ENCODE measurements at places on chromosomes 12 and 14. TPM values are rescaled to one million over a fixed set of nuclear protein-coding genes. Genes with fewer than 3 reads are reported as not detected.

DNA sequence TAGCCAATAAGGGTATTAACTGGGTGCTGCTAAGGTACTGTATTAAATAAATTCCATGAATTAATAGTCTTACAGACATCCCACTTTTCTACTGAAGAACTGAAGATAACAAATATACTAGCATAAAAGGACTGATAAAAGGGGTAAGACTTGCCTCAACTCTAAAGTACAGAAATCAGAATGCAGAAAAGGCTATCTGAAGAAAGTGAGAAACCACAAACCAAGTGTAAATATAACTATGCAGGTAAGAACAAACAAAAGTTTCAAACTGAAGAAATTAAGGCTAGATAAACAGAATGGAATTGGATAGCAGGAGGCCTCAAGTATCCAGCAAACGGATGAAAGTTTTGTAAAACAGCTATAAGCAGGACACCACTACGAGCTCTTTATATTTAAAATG is 29.5 kb downstream of the YAF2 start:
- no peak for DNase-seq

GRCh38 chr12:53180931-53181645 is 363 bp upstream of the CSAD start:
- no peak for DNase-seq

DNA sequence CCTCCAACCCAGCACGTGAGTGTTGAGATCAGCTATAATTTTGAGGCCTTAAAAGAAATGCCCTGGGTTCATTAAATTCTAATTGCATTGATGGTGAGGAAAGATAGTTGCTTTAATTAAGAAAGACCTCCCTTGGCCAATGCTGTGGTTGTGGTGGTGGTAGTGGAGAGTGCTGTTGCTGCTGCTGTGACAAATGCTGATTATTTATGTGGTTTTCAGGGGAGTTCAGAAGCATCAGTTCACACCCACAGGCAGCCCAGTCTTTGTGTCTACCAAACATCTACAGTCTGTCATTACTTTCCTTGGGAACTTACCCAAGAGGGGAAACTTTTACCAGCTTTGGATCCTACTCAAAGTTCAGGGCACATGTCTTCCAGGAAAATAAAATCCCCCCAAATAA is 178.4 kb upstream of the PARP11 start:
- no peak for DNase-seq

- DNase-seq, result no peak
Measured at GRCh38 chr14:68823434-68824206, 30.8 kb upstream of the ZFP36L1 start.

DNA sequence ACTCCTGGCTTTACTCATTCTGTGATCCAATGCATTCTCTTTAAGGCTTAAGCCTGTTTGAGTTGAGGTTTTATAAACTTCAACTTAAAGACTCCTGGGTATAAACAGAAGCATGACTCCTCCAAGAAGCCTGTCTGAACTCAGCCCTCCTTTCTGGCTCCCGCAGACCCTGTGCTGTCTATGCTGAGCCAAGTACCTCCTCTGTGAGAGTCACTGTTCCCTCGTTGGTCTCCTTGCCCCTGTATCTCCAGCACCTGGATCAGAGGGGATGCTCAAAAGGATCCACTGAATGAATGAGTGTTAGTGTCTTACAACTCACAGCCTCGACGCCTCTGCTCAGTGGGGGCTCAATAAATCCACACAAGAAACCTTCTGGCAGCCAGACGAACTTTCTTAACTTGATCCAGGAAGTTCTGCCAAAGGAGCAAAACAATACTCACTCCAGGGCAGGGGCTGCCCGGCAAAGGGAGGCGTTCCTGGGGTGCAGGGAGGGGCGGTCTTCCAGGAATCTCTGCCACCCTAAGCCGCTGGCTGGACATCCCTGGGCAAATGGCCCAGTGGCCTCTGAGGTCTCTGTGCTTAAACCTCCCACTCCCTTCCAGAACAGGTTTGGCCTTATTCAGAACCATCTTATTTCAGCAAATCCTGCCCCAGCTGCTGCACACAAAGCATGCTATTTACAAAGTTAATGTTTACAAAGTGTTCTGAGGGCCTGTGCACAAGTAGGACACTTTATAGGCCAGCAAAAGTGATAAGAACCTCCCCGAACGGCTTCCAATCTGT is 32.9 kb downstream of the MAP1LC3B2 start:
- DNase-seq, result peak; percentile 84

- no peak for DNase-seq
Measured at GRCh38 chr12:13436696-13437391, 240.3 kb downstream of the EMP1 start.

GRCh38 chr12:120089105-120089504 is 27.4 kb downstream of the RAB35 start:
- no peak for DNase-seq

DNA sequence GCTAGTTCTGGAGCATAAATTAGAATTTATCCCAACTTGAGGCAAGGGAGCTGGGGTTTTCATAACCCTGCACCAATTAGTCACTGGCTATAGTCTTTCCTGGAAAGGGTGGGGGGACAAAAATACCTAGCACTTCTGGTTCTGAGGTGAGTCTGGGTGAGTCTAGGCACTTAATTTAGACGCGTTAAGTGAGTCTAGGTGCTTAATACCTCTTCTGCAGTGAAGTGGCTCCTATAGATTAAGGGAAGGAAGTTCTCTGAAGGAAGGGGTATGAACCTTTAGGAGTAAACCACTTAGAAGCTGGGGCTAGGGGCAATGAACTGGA is 251.7 kb downstream of the EFCAB11 start:
- DNase-seq, result no peak

- DNase-seq, result no peak
Measured at GRCh38 chr14:31530136-31530535, 31.1 kb upstream of the NUBPL start.

GRCh38 chr12:117981267-117981666 is 12.5 kb upstream of the KSR2 start:
- no peak for DNase-seq

- DNase-seq, result no peak
Measured at GRCh38 chr12:20453756-20454310, 85.5 kb downstream of the PDE3A start.

GRCh38 chr12:76083246-76083903 is 1.1 kb downstream of the NAP1L1 start:
- DNase-seq, result no peak

GRCh38 chr12:15599266-15600037 is 189.7 kb downstream of the EPS8 start:
- no peak for DNase-seq

GRCh38 chr14:73763396-73763795 is 49.2 kb upstream of the PNMA1 start:
- DNase-seq, result no peak

GRCh38 chr12:54625598-54625997 is 9.1 kb downstream of the LACRT start:
- no peak for DNase-seq

DNA sequence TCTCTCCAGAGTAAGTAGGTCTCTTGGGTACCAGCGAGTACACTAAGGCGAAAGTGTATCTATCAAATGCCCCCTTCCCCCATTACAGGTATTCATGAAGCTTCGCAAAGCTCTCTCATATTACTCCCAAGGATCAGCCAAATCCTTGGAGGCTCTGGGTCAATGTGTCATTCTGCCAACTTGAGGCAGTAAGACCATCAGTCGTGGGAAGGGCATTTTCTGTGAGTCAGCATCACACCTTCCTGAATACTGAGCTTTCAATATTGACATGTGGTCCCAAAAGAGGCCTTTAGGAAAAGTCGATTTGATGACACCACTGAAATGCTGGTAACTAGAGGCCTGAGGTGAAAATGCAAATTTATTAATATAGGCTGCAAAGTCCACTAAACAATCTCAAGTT is 323.9 kb downstream of the LRIG3 start:
- DNase-seq, result no peak

DNA sequence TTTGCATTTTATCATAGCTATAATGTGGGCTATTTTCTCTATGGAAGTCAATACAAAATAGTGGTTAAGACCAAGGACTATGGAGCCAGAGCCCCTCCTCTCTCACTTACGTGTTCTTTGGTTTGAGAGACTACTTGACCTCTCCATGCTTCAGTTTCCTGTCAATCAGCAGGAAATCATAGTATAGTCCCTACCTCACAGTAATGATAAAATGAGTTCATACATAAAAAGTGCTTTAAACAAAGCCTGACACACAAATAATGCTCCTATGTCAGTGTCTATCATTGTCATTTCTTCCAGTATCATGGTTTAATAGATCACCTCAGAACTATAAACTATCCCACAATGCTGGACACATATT is 90.4 kb downstream of the MED13L start:
- no peak for DNase-seq

- no peak for DNase-seq
Measured at GRCh38 chr14:102055181-102055901, 31.5 kb downstream of the HSP90AA1 start.

DNA sequence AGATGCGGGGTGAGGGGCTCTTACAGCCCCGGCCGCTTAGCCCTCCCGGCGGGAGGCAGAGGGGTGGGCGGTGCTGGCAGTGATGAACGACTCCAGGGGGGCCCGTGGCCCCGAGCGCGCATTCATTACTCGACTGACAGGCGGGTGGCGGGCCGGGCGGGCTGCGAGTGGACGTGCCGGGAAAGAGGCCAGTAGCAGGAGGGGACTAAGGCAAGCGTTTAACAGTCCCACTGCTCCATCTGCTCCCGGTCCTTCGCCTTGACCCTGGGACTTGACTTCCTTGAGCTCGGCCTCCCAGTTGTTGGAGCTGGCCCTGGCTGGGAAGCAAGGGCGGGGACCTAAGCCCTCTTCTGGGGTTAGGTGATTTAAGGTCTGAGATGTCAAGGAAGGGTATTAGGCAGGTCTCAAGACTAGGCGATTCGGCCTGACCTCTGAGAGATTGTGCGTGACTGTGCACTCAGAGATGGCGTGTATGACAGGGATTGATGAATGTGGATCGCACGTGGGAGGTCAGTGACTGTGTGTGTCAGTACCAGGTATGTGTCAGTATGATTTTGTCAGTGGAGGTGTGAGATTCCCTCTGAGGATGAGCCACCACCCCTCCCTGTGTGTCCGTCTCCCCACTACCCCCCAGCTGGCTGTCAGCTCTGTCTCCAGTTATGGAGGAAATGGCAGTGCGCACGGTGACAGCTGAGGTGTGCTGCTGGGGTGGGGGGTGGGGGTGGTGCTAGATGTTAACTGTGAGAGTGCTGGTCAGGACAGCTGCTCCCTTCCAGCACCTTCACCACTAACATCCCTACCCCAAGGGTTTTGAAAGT is 3.6 kb upstream of the DNAJC22 start:
- DNase-seq, result peak; percentile 78

DNA sequence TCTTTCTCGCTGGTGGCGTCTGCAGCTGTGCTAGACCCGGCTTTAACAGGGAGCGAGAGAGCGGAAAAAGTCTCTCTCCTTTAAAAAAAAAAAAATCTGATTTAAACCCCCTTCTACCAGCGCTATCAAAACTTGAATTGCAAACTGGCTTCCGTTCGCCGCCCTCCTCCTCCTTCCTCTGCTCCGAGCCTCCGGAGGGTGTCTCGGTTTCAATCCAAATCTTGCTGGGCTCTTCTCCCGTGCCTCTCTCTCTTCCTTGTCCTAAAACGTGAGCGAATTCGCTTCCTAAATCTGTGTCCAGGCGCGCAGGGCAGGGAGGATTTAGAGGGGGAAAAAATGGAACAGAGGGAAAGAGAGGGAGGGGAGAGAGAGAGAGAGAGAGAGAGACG is 272 bp downstream of the TBX3 start:
- no peak for DNase-seq

DNA sequence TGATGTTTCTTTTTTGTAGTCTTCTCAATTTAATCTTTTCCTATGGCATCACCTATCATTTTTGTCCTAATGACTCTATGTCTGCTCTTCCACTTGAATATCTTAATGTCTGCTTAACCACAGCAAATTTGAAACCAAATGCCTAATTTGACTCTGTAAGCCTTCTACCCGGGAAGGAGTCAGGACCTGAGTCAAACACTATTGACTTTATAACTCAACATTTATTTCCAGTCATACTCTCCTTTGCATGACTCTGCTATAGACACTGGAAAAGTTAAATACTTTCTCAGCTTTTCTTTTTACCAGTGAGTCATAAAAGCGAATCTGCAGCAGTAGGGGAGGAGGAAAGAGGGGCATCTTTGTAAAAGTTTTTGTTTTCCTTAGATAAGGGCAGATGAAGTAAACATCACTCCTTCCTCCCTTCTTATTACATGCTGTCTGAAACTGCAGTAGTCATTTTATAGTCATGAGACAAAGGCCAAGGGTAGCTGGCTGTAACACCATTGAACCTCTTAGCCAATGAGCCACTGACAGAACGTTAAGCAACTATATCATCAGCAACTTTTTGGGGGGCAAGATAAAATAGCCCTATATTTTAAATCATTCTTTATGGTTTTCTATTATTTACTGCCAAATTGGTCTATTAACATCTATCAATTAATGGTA is 179.3 kb downstream of the MIPOL1 start:
- no peak for DNase-seq

- DNase-seq, result peak; percentile 87
Measured at GRCh38 chr12:124743479-124744272, 120.0 kb downstream of the SCARB1 start.

- DNase-seq, result no peak
Measured at GRCh38 chr14:95335071-95335470, 15.4 kb upstream of the CLMN start.

DNA sequence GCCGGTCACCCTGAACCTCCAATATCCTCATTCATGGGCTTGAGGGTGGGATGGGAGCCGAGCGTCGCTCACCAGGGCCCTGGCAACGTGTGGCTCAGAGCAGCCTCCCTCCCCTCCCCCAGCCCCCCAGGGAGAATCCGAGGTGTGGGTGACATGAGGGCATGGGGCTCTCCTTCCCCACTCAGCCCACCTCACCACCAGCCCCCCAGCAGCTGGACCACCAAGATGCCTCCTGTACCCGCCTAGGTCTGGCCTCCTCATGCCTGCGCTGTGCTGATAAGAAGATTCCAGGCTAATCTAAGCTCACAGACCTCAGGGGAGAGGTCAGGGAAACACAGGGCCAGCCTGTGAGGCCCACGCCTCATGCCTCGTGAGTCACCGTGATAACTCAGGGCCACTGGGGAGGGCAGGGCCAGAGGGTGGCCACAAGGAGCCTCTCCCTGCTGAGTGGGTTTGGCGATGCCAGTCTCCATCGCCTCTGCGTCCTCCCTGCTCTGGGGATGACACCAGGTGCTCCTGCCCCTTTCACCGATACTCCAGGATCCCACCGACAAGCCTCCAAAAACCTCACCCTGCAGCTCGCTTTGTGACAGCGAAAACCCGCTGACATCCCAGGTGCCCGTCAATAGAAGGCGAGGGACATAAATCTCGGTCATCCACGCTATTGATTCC is 56.9 kb downstream of the TESC start:
- no peak for DNase-seq

The ZNF891 gene
- 2.5 TPM for total RNA-seq

The MYF5 gene
- total RNA-seq, result not detected

The KRT74 gene
- not detected for total RNA-seq

The OR6C3 gene
- not detected for total RNA-seq

The CABP1 gene
- total RNA-seq, result 5.5 TPM

The OVCH1 gene
- 1.1 TPM for total RNA-seq

The JPH4 gene
- 5.6 TPM for total RNA-seq

The PLA2G1B gene
- total RNA-seq, result 2.0 TPM

The BATF gene
- total RNA-seq, result 2.5 TPM

The TROAP gene
- total RNA-seq, result 0.10 TPM

The ACSS3 gene
- total RNA-seq, result 13.5 TPM
